ENCODE measurements at places on chromosomes 13 and 19. TPM values are rescaled to one million over a fixed set of nuclear protein-coding genes. Genes with fewer than 3 reads are reported as not detected.

The HIPK4 gene
- not detected for total RNA-seq

DNA sequence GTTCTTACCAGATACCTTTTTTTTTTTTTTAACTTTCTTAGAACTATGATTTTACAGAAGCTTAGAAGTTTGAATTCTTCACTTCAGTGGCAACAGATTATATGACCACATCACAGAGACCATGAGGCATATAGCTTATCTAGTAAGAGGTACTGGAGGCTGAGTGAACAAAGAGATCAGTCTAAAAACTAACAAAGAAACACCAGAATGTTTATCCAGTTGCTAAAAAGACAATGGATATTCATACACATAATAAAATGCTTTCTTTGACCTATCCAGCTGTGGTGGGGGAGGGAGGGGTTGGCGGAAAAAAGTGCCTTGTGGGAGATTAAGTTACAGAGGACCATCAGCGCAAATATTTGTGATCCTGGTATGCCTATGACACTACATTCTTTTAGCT lies 34.7 kb upstream of the SLITRK6 start:
- DNase-seq, result no peak

GRCh38 chr13:91468301-91468700 lies 69.9 kb downstream of the GPC5 start:
- DNase-seq, result no peak

- no peak for DNase-seq
Measured at GRCh38 chr13:70098669-70099068, 9.0 kb upstream of the ATXN8OS start.

DNA sequence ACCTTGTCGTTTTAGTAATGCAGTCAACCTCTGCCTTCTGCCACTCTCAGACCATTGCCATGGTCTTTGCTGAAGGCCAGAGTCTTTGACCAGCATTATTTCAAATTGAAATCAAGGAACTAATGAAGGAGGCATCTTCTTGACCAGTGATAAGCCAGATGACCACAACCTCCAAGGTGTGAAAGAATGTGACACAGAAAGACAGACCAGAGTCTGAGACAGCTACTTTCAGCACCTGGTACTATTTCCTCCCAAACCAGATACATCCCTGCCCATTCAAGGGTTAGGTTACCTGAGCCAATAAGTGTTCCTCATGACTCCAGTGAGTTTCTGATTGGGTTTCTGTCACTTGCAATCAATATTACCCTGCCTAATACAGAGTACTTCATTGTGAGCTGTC lies 20.3 kb upstream of the RNASEH2B start:
- DNase-seq, result no peak

DNA sequence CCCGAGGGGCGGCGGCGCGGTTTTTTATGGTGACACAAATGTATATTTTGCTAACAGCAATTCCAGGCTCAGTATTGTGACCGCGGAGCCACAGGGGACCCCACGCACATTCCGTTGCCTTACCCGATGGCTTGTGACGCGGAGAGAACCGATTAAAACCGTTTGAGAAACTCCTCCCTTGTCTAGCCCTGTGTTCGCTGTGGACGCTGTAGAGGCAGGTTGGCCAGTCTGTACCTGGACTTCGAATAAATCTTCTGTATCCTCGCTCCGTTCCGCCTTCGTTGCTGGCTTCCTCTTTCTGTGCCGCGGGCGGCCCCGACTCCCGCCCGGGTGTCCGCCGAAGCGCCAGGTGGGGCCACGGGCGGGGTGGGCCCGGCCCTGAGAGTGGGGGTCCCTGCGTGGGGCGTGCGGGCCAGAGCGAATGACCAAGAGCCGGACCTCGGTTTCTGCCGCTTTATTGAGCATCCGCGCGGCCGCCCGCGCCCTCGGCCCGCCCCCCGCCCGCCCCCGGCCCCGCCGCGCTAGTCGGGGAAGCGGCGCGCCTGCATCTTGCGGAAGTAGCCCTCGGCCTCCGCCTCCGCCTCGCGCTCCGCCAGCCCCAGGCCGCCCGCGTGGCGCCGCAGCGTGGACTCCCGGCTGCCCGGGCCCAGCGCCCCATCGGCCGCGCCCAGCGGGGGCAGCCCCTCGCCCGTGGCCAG lies 9.6 kb downstream of the PLPPR3 start:
- DNase-seq, result no peak

Measured in left colon (tissue), 2 donors.